Substantia nigra (tissue), 51 donors: ENCODE measurements at places on chromosomes 1 and 21.

DNA sequence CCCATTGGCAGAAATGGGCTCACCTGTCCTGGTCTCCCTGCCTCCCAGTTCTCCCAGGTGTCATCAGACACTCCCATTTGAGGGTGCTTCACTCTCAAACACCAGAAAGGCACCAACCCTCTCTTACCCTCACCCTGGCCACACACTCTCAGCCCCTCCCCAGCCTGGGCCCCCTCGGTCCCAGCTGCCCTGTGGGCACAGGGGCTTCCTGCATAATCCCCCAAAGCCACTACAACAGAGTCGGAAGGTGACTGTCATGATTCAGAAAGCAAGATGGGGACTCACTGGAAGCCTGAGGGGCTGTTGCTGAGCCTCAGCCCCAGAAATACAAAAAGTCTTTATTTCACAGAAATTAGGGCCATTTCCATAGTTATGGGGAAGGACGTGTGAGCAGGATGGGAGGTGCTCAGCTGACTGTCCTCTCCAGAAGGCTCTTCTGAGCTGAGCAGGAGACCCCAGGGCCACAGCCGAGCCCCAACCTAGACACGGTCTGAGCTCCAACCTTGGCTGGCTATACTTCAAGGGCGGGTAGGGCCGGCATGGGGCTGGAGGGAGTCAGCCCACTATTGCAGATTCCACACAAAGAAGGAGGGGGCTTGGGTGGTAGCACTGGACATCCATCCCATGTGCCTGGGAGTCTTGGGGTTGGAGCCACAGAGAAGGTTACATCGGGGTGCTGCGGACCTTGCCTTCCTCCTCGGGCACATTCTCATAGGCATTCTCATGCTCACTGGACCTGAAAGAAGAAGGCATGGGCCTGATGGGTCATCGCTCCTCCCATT lies 6.3 kb downstream of the PDZK1IP1 start:
- no peak for DNase-seq

- no peak for DNase-seq
Observed at GRCh38 chr1:146016891-146017290, 4.6 kb downstream of the HJV start.

DNA sequence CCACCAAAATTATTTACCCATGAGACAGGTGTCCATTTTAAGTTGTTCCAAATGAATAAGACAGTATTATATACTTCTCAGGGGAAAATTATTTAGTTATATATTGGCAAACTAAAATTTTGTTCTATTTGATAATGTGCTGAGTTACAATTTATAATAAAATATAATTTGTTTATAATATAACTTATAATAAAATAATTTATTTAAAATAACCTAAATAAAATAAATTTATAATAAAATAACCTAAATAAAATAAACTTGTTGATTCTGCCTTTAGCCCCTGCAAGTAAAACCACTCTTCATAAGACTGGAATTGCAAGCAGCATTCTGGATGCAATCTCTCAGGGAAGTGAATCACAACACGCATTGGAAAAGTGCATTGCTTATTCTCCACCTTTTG lies 69.6 kb downstream of the RAVER2 start:
- no peak for DNase-seq

- DNase-seq: no peak
Observed at GRCh38 chr1:235954306-235955283, 87.9 kb upstream of the LYST start.

DNA sequence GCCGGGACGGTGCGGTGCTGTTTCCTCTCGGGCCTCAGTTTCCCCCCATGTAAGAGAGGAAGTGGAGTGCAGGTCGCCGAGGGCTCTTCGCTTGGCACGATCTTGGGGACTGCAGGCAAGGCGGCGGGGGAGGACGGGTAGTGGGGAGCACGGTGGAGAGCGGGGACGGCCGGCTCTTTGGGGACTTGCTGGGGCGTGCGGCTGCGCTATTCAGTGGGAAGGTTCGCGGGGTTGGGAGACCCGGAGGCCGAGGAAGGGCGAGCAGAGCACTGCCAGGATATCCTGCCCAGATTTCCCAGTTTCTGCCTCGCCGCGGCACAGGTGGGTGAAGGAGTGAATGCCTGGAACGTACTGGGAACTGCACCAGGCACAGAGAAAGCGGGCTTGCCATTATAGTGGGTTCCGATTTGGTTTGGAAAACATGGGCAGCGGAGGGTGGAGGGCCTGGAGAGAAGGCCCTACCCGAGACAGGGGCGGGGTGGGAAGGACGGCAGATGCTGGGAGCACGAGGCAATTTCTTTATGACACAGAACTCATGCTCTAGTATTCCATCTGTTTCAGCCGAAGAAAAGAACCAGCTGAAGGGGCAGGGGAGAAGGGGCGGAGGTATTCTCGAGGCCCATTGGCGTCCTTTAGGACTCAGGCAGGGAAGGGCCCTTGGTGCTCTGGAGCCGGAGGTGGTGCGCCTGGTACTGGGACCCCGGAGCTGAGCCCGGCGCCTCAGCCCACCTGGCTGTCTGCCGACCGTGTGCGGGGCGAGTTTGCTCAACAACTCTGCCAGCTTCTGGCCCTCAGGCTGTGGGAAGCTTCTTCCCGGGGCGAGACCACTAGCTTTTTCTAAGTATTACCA lies 960 bp downstream of the PCSK9 start:
- no peak for DNase-seq

DNA sequence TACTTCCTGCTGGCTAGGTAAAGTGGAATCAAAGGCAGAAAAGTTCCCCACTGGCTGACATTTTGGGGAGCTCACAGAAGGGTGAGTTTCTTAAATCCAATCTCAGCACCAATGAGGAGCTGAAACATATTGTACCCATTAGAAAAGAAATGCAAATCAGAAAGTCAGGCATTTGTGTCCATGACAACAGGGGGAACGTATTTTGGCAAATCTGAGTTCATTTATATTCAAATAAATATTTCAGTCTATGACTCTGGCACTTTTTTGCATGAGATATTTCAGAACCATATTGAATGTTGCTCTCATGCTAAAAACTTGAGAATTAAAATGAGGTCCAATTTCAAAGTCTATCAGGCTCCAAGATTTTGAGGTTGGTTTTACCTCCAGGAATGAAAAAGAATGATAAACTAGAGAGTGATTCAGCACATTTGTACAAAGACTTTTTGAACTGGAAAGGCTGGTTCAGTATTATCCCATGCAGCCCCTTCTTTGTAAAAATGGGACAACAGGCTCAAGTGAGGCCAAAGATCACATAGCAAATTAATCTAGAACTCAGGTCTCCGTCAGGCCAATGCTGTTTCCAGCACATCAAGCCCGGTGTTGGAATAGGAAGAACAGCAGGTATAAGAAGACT lies 202.2 kb downstream of the RRAGC start:
- DNase-seq: no peak

DNA sequence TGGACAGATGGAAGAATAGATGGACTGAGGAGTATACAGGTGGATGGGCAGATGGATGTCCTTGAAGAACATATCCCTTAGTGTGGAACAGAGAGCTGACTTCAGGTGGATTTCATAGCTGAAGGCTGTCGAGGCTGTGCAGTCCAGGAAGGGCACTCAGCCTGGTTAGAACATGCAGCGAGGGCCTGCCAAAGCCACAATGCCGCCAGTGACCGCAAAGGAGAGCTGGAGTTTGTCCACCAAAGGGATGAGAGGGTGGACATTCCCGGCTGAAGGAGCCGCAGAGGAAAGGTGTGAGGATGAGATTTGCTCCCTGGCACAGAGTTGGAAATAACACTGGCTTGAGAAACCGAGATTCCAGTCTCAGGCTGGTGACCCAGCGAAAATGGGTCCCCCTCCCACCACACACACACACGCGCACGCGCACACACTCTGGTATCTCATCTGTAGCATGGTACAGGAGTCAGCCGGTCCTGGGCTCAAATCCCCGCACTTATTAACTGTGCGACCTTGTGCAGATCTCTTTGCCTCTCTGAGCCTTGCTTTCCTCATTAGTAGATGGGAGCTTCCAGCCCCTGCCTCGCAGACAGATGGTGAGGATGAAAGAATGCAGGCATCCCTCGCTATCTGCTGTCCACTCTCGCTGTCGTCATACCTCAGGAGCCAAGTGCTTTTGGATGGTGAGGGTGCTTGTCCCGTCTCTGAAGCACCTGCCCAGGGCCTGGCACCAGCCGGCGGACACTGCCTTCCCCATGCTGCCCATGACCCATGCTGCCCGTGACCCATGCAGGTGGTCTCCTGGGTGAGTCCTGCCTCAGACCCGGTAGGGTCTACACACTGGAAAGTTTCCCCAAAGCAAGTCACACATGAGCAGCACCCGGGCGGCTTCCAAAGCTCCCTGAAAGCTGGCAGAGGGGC lies 26.8 kb upstream of the EFHD2 start:
- no peak for DNase-seq
